ENCODE measurements at places on chromosomes 13 and 19.

- DNase-seq = no peak
Measured at GRCh38 chr13:21372530-21372929, 86.6 kb downstream of the ZDHHC20 start.

GRCh38 chr19:41971363-41971762 lies 12.2 kb upstream of the RABAC1 start:
- no peak for DNase-seq

GRCh38 chr13:82698941-82699340 lies 1183.3 kb downstream of the SLITRK1 start:
- no peak for DNase-seq

DNA sequence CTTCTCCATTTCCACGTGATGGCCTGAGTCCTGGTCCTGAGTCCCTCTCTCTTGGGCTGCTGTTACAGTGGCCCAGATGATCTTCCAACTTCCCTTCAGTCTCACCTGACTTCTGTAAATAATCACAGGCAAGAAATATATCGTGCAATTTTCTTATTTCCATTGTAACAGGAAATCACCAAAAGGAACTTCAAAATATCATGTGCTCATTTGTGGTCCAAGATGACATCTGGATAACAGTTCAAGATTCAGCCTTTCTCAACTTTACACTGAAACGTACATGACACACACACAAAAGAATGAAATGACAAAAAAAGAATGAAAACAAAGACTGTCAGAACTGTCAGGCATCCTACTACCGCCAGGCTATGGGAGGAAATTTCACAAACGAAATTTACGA lies 22.0 kb upstream of the RAP2A start:
- DNase-seq = no peak

- DNase-seq = no peak
Measured at GRCh38 chr13:111262281-111262680, 58.2 kb upstream of the TEX29 start.

- DNase-seq = no peak
Measured at GRCh38 chr13:90594681-90595080, 752.8 kb upstream of the MIR17HG start.

GRCh38 chr19:45474606-45475521 lies 7.1 kb downstream of the FOSB start:
- peak; percentile 25 for DNase-seq

GRCh38 chr19:2273356-2274184 lies 8.4 kb downstream of the PEAK3 start:
- DNase-seq = peak; percentile 66

- no peak for DNase-seq
Measured at GRCh38 chr13:82878536-82878935, 1003.7 kb downstream of the SLITRK1 start.

GRCh38 chr13:73082471-73082870 lies 23.7 kb downstream of the KLF5 start:
- no peak for DNase-seq

DNA sequence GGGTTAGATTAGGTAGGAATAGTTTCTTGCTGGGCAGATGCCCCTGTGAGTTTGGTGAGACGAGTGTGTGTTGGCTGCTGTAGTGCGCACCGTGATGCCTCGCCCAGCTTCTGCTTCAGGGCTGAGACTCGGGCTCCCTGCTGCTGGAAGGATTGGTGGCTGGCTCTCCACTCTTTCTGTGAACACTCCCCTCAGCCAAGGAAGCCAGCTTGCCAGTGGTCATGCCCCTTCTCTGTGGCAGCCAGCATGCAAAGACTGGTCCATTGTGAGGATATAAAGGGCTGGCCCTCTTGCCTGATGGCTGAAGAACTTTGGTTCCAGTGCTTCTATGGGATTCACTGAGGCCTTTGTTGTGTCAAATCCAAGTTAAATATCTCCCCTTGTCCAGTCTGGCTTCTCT lies 2.9 kb upstream of the HTR2A start:
- DNase-seq = no peak

- DNase-seq = no peak
Measured at GRCh38 chr19:38385804-38386257, 2.0 kb downstream of the GGN start.

GRCh38 chr13:75636436-75637180 lies 478 bp downstream of the LMO7 start:
- DNase-seq = peak; percentile 24

GRCh38 chr19:21322528-21322927 lies 6.7 kb downstream of the ZNF708 start:
- DNase-seq = no peak

- no peak for DNase-seq
Measured at GRCh38 chr19:2003874-2004273, 11.6 kb downstream of the BTBD2 start.

- DNase-seq = no peak
Measured at GRCh38 chr13:48890391-48890790, 85.3 kb upstream of the FNDC3A start.

- DNase-seq = no peak
Measured at GRCh38 chr13:31968473-31968872, 63.1 kb upstream of the FRY start.

Measured in central memory CD8-positive, alpha-beta T cell (primary cell).